C1 segment of cervical spinal cord (tissue), 14 donors: ENCODE measurements at places on chromosomes 4 and X.

GRCh38 chrX:153865685-153866084 is 20.3 kb downstream of the L1CAM start:
- DNase-seq: no peak

- no peak for DNase-seq
These were observed 394.7 kb upstream of the CPEB2 start for GRCh38 chr4:14607578-14607977.

- peak; percentile 53 for DNase-seq
These were observed 33.9 kb upstream of the HPF1 start for GRCh38 chr4:169791527-169792156.

DNA sequence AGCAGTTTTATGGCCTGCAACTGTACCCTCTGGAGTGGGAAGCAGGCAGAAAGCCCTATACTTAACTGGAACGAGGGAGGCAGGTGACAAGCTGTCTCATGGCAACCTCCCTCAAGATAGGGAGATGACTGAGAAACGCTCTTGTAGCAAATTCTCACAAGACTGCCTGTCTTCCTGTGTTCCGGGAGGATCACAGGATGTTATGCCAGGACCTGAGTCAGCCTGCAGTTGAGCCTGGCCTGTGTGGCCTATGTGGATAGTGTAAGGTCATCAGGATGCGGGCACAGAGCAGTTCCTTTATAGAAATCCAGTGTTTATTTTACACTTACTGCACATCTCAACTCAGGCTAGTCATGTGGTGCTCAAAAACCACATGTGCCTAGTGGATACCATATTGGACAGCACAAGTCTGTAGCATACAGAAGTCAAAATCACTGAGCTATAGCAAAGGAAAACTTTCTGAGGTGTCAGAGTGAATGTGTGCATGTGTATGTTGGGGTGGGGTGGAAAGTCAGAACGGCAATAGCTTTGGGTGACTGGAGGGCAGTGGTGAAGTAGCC is 25.2 kb downstream of the TAF7L start:
- no peak for DNase-seq

- no peak for DNase-seq
These were observed 58.6 kb upstream of the PGRMC2 start for GRCh38 chr4:128346054-128346716.

DNA sequence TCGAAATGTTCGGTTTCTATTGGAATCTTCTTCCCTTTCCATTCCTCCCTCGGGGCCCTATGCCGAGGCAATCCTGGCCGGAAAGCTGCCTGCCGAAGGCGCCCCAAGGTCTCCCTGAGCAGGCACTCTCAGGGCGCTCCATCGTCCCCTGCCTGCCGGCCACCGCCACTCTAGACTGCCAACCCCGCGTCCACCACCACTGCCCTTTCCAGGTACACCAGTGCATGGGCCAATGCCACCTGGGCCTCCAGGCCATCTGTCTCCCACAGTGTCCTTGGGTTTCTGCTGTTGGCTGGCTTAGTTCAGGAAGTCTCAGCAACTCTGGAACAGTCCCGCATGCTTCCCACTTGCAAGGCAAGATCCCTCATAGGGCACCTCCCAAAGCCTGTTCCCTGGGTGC is 14.6 kb downstream of the CTAG1A start:
- no peak for DNase-seq

- DNase-seq: no peak
These were observed 188.9 kb downstream of the ENOX2 start for GRCh38 chrX:130714135-130714534.

GRCh38 chr4:126144543-126145237 is 829.9 kb downstream of the FAT4 start:
- no peak for DNase-seq

- no peak for DNase-seq
These were observed 12.1 kb downstream of the ELF4 start for GRCh38 chrX:130098210-130098552.

DNA sequence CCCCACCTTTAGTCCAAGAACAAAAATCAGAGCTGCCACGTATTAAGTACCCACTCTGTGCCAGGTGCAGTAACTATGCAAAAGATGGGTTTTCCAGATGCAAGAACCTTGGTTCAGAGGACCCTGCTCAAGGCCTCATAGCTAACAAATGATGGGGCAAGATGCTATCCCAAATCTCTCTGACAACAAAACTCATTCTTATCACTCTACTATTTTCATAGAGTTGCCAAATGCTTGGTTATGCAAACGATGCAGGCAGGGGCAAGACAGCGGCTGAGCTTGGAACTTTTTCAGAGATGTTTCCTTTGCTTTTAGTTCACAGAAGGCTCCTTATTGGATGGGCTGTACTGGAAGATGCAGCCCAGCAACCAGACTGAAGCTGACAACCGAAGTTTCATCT is 30.5 kb downstream of the PKD2 start:
- no peak for DNase-seq

DNA sequence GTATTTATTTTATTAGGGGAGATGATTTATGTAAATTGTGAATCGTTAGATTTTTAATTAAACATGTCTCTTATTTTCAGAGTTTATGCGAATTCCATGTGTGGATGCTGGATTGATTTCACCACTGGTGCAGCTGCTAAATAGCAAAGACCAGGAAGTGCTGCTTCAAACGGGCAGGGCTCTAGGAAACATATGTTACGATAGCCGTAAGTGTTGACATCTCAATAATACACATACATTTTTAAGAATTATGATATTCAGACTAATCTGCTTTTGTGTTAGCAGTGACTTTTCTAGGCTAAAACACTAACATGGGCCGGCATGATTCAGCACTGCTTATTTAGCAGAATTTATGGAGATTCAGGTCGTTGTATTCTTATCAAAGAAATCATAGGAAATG is 91.2 kb downstream of the RAP1GDS1 start:
- no peak for DNase-seq

DNA sequence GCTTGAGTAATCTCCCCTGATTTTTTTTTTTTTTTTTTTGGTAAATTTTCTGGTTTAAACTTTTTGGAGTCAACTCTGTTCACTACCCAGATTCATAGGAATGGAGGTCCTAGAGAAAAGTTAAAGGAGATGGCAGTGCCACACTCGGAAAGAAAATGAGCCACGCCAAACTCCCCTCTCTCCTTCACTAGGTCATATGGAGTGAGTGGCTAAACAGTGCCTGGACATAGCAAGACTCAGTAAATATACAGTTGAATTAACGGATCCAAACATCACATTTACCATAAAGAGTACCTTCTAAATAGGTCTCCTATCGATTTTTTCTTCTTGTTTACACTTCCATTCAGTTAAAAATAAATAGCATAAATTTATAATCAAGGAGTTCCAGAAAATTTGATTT is 13.6 kb upstream of the AMTN start:
- no peak for DNase-seq

GRCh38 chrX:49276207-49276606 is 6.6 kb downstream of the PPP1R3F start:
- DNase-seq: no peak

- no peak for DNase-seq
These were observed 23.3 kb upstream of the ARX start for GRCh38 chrX:25039036-25039435.

DNA sequence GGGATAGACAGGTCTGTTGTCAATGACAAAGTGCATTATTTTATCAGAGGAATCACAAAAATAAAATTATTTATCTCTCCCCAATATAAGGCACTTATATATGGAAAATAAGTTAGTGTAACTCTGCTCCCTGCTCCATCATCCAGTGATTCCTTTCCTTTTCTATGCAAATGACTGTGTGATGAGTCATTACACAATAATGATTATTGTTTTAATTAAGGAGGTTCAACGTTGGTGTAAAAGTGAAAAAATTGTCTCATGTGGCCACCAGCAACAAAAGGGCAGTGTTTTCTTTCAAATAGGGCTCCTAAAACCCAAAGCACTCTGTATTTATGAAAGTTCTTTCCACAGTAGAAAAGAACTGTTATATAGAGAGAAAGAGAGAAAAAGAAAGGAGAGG is 16.7 kb downstream of the SLC7A11 start:
- no peak for DNase-seq

DNA sequence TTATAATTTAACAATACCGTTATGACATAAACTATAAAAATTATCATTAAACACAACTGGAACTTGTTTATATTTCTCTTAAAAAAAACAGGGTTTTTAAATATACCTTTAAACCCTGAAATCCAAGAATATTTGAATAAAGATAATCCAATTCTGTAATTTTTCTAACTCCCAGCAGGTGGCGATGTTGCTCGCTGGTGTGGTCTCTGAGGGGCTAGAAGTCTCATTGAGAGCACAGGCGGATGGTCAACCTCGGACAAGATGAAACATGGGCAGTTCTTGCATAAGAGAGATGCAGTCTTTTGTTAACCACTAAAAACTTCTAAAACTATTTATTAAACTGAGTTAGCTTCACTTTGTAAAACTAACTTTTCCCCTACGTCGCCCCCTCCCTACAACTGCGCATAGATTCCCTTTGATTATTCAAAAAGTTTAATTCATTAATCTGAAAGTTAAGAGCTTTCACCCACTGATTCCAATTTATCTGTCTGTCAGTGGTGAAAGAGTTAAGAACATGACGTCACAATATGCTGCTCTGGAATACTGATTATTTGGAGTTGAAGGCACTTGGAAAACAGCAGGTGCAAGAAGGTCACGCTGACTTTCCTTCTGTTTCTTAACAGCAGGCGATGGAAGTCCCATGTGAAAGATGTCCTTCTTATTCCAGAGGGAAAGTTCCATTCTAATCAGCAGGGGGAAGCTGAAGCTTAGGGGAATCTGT is 29.5 kb downstream of the DMP1 start:
- peak; percentile 37 for DNase-seq

DNA sequence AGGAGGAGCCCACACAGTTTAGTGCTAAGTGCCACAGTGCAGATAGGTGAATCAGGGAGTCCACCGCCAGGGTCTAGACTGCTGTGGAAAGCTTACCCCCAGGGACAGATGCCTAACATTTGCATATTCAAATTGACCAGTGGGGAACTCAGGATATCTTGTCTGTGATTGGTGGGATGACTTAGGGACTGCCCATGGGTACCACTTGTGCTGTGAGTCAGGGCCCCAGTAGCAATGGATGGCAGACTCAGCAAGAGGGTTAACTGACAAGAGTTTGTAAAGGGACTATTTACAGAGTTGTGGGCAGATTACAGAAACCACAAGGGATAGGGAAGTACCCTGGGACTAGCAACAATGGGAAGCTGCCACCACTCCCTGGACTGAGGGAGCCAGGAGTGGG is 282.1 kb downstream of the BCOR start:
- no peak for DNase-seq

GRCh38 chr4:174352061-174352819 is 68.5 kb downstream of the CEP44 start:
- no peak for DNase-seq

DNA sequence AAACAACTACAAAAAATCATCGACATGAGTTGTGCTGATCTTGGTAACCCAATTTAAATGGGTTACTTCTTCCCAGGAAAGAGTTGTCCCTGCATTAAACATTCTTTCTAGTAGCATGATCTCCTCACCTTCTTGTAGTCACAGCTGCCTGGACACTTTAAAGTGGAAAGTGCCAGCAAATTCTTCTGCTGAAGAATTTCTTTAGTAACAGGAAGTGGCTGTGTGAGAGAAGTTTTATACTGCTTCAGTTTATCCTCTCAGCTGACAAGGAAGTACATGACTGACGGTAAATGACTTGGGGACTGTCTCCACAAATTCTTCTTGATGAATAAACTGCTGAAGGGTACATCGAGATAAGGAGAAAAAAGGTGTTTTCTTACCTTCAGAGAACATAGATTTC is 18.2 kb upstream of the TNIP3 start:
- no peak for DNase-seq

- DNase-seq: no peak
These were observed 86.0 kb downstream of the FUNDC1 start for GRCh38 chrX:44456685-44457084.

DNA sequence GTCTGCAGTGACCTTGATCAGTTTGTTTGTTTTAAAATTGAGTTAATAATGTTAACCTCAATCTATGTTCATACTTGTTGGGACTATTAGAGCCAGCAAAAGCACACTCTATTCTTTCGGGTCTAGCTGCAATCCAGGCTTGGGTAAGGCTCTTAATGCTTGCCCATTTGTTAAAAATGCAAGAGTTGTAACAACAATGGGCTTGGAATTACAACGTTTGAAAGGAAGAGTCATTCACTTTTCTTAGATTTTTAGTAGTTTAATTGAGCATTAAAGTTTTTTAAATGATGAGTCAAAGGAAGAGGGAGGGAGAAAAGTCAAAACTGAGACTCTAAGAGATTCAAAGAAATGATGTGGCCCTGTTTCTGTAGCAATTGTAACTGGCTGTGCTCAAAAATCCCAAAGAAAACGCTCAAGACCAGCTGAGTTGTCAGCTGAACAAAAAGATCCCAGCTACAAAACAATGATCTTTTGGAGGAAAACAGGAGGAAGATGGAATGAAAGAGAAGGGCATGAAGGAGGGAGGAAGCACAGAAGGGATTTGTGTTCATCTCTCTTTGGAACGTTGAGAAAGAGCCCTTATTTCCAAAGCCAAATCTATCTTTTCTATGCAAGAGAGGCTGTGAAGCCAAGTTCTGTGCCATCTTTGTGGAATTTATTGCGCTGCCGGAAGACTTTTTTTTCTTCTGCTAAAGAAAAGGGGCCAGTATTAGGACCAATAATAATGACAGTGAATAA is 5.5 kb downstream of the SCD5 start:
- DNase-seq: peak; percentile 21

DNA sequence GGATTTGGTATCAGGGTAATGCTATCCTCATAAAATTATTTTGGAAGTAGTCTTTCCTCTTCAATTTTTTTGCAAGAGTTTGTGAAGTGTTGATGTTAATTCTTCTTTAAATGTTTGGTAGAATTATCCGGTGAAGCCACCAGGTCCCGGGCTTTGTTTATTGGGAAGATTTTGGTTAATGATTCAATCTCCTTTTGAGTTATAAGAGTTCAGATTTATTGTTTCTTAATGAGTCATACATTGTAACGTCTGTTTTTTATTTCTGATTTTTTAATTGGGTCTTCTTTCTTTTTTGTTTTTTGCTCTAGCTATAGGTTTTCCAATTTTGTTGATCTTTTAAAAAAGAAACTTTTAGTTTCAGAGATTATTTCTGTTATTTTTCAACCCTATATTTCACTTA is 412.3 kb downstream of the PDGFC start:
- no peak for DNase-seq

- no peak for DNase-seq
These were observed 203.0 kb downstream of the CENPC start for GRCh38 chr4:67342291-67342690.

DNA sequence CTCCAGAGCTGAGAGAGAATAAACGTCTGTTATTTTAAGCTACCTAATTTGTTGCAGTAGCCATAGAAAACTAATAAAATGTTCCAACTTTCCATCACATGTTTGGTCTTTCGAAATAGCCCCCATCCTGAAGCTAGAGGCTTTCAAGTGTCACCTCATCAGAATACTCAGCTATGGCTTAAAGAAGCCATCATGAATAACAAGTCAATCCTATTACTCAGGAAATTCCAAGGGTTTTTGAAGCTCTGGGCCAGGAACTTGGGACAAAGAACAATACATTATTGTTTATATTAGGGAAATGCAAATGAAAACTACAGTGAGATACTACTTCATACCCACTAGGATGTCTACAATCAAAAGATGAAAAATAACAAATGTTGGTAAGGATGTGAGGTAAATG is 42.2 kb downstream of the TBCK start:
- no peak for DNase-seq

GRCh38 chrX:19774905-19775304 is 112.5 kb downstream of the SH3KBP1 start:
- DNase-seq: no peak
